ENCODE measurements at places on chromosomes 7 and 10. TPM values are rescaled to one million over a fixed set of nuclear protein-coding genes. Genes with fewer than 3 reads are reported as not detected.
A peak's percentile ranks its signal among the peaks of the same experiment; 100 is the strongest.

DNA sequence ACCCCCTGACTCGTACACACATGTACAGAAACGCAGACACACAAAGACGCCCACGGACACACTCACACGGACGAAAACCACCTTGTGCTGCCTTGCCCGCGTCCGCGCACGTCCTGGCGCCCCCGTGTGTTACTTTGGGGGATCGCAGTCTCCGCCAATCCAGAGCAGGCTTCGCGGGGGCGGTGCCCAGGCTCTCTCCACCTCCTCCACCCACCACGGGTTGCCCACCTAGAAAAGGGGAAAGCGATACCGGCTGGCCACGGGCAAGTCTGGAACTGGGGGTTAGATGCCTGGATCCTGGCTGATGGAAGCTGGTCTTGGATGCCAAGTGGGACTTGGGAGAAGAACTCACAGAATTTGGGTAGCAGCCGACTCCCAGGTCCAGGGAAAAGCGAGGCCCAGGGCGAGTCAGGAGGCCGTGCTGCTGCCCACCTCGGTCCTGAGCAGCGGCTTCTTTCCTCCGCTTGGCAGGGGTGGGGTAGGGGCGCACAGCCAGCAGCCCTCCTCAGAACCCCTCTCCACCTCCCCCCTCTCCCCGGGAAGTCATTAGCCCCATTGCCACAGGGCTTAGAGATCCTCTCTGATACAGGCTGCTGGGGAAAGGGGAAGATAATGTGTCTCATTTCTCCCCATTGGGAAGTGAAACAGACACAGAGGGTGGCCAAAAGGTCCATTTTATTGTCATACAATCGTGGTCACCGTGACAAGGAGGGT lies 4.6 kb upstream of the VGF start:
- no peaks in the 10 kb centered on the region for H3K36me3 ChIP-seq
- no peak overlapping the region for H3K27ac ChIP-seq
- no peak overlapping the region for H3K4me3 ChIP-seq

GRCh38 chr7:155299535-155300202 lies 2.0 kb downstream of the INSIG1 start:
- peaks cover 41% of the 10 kb centered on the region for H3K36me3 ChIP-seq
- peak overlapping the region; percentile 91 for H3K27ac ChIP-seq
- H3K4me3 ChIP-seq: peak overlapping the region; percentile 59
- DNase-seq: no peak
- H3K4me1 ChIP-seq: peaks cover 39% of the 10 kb centered on the region

GRCh38 chr7:9407816-9408215 lies 974.4 kb downstream of the NXPH1 start:
- no peaks in the 10 kb centered on the region for H3K4me1 ChIP-seq
- no peak for DNase-seq
- H3K36me3 ChIP-seq: no peaks in the 10 kb centered on the region
- no peaks in the 10 kb centered on the region for H3K27me3 ChIP-seq
- no peak overlapping the region for H3K4me3 ChIP-seq

GRCh38 chr7:100008525-100008924 lies 6.9 kb upstream of the ZKSCAN1 start:
- no peak for DNase-seq
- H3K4me1 ChIP-seq: peaks cover 3% of the 10 kb centered on the region
- no peak overlapping the region for H3K4me3 ChIP-seq
- H3K36me3 ChIP-seq: no peaks in the 10 kb centered on the region
- no peaks in the 10 kb centered on the region for H3K27me3 ChIP-seq
- no peak overlapping the region for H3K27ac ChIP-seq

GRCh38 chr10:93166134-93166533 lies 92.4 kb downstream of the CYP26A1 start:
- DNase-seq: no peak
- H3K36me3 ChIP-seq: no peaks in the 10 kb centered on the region
- no peaks in the 10 kb centered on the region for H3K4me1 ChIP-seq
- no peak overlapping the region for H3K27ac ChIP-seq
- H3K4me3 ChIP-seq: no peak overlapping the region
- peaks cover 10% of the 10 kb centered on the region for H3K27me3 ChIP-seq

DNA sequence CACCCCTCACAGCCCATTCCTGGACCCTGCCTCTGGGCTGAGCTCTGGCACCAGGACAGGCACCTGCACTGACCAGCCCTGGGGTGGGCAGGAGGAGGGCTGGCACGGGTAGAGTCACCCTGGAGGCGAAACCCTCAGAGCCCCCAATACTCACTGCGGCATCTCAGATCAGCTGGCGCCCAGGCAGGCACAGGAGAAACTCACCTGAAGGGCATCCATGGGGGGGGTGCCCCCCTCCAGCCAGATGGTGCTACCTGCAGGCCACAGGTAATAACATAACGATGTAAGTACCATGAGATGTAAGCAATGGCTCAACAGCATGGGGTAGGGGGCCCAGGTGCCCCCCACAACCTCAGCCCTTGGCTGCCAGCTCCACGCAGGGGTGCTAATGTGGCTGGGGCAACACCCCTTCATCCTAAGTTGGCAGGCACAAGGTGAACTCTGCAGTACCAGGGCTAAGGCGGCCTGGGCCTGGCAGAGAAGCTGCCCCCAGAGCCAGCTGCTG lies 12.1 kb upstream of the PYROXD2 start:
- peaks cover 70% of the 10 kb centered on the region for H3K36me3 ChIP-seq
- no peaks in the 10 kb centered on the region for H3K27me3 ChIP-seq
- DNase-seq: no peak
- H3K27ac ChIP-seq: no peak overlapping the region
- peaks cover 6% of the 10 kb centered on the region for H3K4me1 ChIP-seq

DNA sequence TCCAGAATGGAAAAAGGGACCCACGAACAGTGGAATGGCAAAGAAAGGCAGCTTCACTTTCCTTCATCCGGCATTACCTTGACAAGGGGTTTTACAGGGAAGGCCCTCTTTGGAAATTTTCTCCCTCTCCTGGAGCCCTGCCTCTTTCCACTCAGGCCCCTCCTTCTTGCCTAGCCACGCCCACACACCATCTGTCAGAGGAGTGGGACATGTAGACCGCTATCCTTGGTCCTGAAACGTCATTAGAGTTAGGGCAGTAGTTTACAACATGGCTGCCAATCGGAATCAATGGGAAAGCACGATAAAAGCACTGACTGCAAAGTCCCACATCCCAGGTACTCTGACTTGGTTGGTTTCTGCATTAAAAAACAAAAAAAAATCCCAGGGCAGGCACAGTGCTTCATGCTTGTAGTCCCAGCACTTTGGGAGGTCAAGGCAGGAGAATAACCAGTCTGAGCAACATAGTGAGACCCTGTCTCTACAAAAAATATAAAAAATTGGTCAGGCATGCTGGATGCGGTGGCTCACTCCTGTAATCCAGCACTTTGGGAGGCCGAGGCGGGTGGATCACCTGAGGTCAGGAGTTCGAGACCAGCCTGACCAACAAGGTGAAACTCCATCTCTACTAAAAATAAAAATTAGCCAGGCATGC lies 96.4 kb downstream of the MARCHF5 start:
- H3K4me3 ChIP-seq: no peak overlapping the region
- H3K27ac ChIP-seq: no peak overlapping the region
- H3K4me1 ChIP-seq: no peaks in the 10 kb centered on the region
- DNase-seq: no peak
- no peaks in the 10 kb centered on the region for H3K36me3 ChIP-seq

Gene AGAP5
- 4.9 TPM for total RNA-seq

DNA sequence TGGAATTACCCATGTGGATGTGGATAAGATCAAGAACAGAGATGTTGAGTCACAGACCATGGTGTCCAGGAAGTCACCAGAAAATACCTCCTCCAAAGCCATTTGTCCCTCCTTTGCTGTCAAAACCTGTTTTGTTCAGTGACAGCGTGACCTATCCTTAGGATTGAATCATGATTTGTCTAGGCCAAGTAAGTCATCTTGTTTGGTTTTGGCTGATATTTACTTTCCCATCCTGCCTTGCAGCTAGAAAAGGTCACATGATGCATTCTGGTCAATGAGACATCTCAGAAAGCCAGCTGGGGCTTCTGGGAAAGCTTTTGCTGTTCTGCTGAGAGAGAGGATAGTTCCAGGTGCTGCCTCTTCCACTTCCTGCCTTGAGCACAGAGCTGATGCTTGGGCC lies 225.3 kb upstream of the ZMIZ1 start:
- H3K27ac ChIP-seq: no peak overlapping the region
- H3K4me1 ChIP-seq: no peaks in the 10 kb centered on the region
- no peak for DNase-seq

- no peak overlapping the region for H3K4me3 ChIP-seq
- no peaks in the 10 kb centered on the region for H3K27me3 ChIP-seq
- H3K27ac ChIP-seq: no peak overlapping the region
- no peaks in the 10 kb centered on the region for H3K36me3 ChIP-seq
- no peaks in the 10 kb centered on the region for H3K4me1 ChIP-seq
Observed at GRCh38 chr10:13087986-13088618, 11.9 kb upstream of the OPTN start.

Gene MYO3A
- total RNA-seq: not detected

Gene ING3
- total RNA-seq: 39.3 TPM

- no peak overlapping the region for H3K4me3 ChIP-seq
- H3K27me3 ChIP-seq: no peaks in the 10 kb centered on the region
- DNase-seq: no peak
- no peak overlapping the region for H3K27ac ChIP-seq
- H3K4me1 ChIP-seq: peaks cover 13% of the 10 kb centered on the region
Observed at GRCh38 chr7:149291781-149292461, 29.9 kb downstream of the ZNF783 start.

GRCh38 chr7:90262438-90262837 lies 17.5 kb downstream of the CFAP69 start:
- no peaks in the 10 kb centered on the region for H3K36me3 ChIP-seq
- DNase-seq: no peak
- H3K4me1 ChIP-seq: no peaks in the 10 kb centered on the region
- no peak overlapping the region for H3K27ac ChIP-seq

DNA sequence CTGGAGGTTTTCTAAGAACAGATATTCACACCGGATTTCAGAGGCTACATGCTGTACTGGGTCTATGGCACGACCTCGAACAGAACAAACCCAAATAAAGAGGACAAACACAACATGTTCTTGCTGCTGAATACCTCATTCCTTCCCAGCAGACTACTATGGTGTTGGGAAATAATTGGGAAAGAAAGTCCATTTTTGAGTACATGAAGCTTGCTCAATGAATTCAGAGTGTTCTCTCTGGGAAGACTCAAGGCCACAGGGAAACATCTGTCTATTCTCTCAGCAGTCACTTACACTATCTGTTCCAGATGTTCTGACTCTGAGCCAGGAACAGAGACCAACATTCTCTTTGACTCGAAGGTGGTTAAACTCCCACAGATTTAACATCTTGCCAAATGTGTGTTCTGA lies 30.9 kb downstream of the LAMB1 start:
- no peak overlapping the region for H3K4me3 ChIP-seq
- no peak overlapping the region for H3K27ac ChIP-seq
- H3K27me3 ChIP-seq: no peaks in the 10 kb centered on the region
- H3K36me3 ChIP-seq: no peaks in the 10 kb centered on the region

Gene ITPRID1
- not detected for total RNA-seq

GRCh38 chr10:52775132-52775647 lies 2.6 kb upstream of the MBL2 start:
- H3K36me3 ChIP-seq: no peaks in the 10 kb centered on the region
- H3K27ac ChIP-seq: no peak overlapping the region
- no peak for DNase-seq
- H3K4me3 ChIP-seq: no peak overlapping the region
- H3K27me3 ChIP-seq: no peaks in the 10 kb centered on the region

DNA sequence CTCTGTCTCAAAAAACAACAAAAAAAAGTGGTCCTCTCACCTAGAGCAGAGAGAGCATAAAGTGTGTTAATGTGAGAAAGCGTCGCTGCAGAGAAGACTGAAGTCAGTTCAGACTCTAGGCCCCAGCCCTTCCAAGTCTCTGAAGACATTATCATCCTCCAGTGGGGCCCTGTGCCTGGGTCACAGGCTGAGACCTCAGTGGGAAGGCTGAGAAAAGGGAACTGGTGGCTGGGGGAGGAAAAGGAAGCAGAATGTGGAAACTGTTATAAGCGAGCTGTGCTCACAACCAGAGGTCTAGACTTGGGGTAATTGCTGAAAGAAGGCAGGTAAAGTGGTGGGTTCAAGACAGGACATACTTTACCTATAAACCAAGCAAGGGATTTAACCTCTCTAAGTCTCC lies 4.9 kb upstream of the RRP12 start:
- no peaks in the 10 kb centered on the region for H3K36me3 ChIP-seq
- H3K4me1 ChIP-seq: peaks cover 16% of the 10 kb centered on the region
- no peak overlapping the region for H3K27ac ChIP-seq
- H3K4me3 ChIP-seq: no peak overlapping the region

Gene SLC16A9
- total RNA-seq: not detected

Gene FAM241B
- 14.1 TPM for total RNA-seq

GRCh38 chr10:116974456-116975005 lies 30.5 kb downstream of the SHTN1 start:
- DNase-seq: no peak
- H3K36me3 ChIP-seq: no peaks in the 10 kb centered on the region
- H3K4me3 ChIP-seq: no peak overlapping the region
- no peaks in the 10 kb centered on the region for H3K27me3 ChIP-seq

DNA sequence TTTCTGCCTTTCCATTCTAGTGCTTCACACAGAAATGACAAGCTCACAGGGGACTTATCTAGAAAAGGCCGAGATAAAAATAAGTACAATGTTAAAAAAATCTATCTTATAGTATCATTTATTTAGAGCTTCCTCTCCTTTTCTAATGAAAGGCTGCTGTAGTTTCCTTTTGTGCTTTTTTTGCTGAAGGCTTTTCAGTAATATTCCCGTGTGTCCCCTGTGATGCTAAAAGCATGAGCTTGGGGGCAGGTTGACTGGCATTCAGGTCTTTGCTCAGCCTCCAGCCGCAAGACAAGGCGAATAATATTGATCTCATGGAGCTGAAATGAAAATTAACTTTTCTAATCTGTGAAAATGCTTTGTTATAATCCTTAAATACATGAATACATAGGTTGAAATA lies 143.0 kb downstream of the ST7 start:
- no peak overlapping the region for H3K4me3 ChIP-seq
- no peak overlapping the region for H3K27ac ChIP-seq
- H3K36me3 ChIP-seq: no peaks in the 10 kb centered on the region
- no peaks in the 10 kb centered on the region for H3K4me1 ChIP-seq
- no peaks in the 10 kb centered on the region for H3K27me3 ChIP-seq
- DNase-seq: no peak

DNA sequence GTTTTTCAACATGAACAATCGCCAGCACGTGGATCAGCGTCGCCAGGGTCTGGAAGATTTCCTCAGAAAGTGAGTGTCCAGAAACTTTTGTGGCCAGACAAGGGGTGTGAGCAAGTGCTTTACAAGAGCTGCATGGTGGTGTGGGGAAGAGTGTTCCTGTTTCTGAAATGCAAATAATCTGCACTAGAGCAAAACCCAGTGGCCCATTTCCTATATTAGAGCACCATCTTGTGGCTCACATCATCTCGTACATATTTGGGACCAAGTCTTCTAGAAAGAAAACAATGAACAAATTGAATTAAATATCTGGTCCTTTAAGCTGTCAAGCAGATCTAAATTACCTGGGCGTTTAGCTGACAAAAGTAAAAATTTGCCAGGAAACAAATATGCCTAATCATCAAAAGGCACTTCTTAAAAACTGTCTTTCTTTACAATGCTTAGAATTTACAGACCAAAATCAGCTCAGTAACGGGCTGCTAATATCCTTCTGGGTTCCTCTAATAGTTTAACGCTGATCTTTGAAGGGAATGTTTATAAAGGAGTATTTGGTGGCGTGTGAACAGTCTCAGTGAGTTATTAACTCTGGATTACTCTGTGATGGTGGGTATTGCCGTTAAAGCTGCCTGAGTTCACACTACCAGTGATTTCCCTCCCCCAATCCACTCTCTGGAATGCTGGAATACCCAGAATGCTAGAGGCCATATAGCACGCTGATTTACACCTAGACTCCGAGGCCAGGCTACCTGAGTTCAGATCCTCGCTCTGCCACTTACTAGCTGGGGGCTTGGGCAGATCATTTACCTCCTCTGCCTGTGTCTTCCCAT lies 73.6 kb downstream of the SNX10 start:
- H3K4me1 ChIP-seq: peaks cover 2% of the 10 kb centered on the region
- peaks cover 17% of the 10 kb centered on the region for H3K36me3 ChIP-seq
- DNase-seq: peak; percentile 22
- no peak overlapping the region for H3K4me3 ChIP-seq
- H3K27ac ChIP-seq: no peak overlapping the region
- no peaks in the 10 kb centered on the region for H3K27me3 ChIP-seq

Data from CD4-positive, alpha-beta T cell (primary cell).